Kidney (tissue), 22 donors: ENCODE measurements at places on chromosomes 1 and 21. TPM values are rescaled to one million over a fixed set of nuclear protein-coding genes. Genes with fewer than 3 reads are reported as not detected.

The TRNP1 gene
- 38.3 TPM for total RNA-seq

DNA sequence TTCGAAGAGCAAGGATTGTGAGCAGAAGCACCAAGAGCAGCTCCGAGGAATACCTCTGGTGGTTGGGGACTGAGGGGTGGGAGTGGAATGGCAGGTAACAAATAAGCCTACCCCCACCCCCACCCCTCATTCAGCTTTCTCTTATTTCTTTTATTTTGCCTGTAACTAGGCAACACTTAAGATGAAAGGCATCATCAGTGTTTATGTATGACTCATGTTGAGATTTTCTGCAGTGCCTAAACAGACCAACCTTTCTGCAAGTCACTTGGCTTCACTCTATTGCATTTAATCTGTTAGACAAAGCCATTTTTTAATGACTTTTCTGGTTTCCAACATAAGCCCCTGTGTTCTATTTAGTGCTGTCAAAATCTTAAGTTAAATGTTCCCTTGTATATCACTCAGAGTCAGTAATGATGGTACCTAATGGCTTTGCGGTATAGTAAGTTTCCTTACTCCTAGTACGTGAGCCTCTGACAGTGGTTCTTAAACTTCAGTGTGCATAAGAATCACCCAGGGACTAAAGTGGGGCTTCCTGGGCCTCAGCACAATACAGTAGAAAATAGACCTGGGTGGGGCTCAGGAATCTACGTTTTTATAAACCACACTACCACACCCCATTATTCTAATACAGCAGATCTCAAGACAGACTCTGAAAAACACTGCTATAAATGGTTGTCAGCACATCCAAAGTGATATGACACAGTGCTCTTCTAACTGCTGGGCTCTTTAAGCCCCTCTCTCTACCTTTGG is 19.9 kb downstream of the CASQ2 start:
- DNase-seq, result no peak

The LAPTM5 gene
- total RNA-seq, result 108 TPM

GRCh38 chr1:155127105-155127966 is at the start of gene EFNA1:
Gene EFNA1 (plus strand): TSS chr1:155127876. CDS start chr1:155127978, 102 bp downstream.
- peak; percentile 78 for DNase-seq

DNA sequence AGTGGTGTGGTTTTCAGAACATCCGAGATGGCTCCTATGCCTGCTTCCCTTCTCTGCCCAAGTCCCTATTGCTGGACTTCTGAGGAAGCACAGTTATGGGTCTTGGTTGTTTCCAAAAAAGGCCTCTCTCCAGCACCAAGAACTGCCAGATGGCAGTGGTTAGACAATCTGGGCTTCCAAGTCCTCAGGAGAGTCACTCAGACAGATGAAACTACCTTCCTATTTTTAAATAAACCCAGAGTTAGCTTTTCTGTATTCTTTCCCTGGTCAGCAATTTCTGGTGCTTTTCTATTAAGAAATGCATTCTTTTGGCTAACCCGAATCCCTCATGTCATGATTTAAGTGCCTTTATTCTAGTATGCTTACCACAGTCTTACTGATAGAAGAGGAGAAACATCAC is 245.9 kb downstream of the PRDM2 start:
- no peak for DNase-seq

The TLCD4 gene
- 7.1 TPM for total RNA-seq

The CD1B gene
- total RNA-seq, result 0.60 TPM

GRCh38 chr1:62589321-62589720 is 8.0 kb upstream of the ANGPTL3 start:
- no peak for DNase-seq

DNA sequence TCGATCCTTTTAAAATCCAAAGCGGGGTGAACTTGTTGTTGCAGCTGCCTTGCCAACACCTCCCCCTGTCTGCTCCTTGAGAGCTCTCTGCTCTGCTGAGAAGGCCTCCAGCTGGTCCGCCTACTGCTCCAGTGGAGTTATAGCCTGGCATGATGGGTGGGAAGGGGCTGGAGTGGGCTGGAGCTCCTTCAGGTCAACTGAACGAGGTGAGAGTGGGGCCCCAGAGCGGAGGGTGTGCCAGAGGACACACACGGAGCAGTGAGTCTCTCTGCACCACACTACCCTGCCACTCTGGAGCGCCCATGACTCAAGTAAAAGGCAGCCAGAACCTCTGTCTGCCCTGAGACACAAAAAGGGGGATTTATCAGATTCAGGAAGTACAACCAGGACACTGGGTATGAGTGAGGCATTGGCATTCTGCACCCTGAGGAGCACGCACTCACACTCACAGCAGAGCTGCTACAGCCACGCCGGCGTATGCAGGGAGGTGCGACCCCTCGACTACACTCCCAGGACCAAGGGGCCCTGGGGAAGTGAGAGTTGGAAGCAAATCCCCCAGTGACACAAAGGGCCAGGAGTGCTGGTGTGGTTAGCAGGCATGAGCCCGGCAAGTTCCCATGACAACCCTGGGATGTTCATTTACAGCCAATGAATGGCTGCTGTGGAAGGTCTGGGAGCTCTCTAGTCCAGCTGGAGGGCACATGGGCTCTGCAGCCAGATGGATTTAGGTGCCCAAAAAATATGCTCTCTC is 28.0 kb upstream of the EVA1B start:
- peak; percentile 57 for DNase-seq

The FUBP1 gene
- 151 TPM for total RNA-seq
